ENCODE measurements at places on chromosomes 4 and X. TPM values are rescaled to one million over a fixed set of nuclear protein-coding genes. Genes with fewer than 3 reads are reported as not detected.

CAMK2D gene
- total RNA-seq, result 132 TPM

CXCL11 gene
- not detected for total RNA-seq

PABPC1L2A gene
- not detected for total RNA-seq

PPBP gene
- not detected for total RNA-seq

SMPX gene
- total RNA-seq, result 651 TPM

GRCh38 chr4:26073886-26074560, 160.0 kb downstream of the SMIM20 start:
- no peak for DNase-seq

- no peak for DNase-seq
Measured at GRCh38 chrX:15204130-15204751, 65.6 kb downstream of the ASB9 start.

DNA sequence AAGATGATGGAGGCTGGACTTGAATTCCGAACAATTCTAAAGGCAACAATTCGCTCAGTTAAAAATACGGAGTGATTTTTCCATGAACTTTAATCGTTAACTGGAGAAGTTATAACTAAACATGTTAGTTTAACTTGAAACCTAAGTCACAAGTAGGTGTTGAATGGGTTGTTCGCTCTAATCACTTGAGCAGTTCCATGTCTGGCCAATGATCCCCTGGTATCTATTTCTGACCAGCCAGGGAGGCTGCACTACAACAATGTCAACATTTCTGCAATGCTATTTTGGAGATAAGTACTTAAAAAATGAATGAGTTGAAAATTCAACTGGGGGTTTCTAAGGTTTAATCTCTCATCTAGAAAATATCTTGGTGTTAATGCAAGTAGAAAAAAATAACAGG, 112.5 kb downstream of the NR3C2 start:
- no peak for DNase-seq

DNA sequence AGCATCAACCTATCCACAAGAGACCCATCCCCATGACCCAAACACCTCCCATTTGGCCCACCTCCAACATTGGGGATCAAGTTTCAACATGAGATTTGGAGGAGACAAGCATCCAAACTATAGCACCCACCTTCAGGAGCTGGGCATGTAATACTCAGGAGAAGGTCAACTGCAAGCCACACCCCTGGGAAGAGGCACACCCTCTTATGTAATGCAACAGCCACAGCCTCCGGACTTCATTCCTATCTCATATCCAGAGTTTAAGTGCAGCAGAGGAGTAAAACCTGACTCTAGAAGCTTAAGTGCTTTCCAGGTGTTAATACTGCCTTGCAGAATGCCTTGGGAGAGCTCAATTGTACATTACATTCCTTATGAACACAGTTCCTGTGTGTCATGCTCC, 197.4 kb downstream of the PTTG2 start:
- DNase-seq, result no peak

- no peak for DNase-seq
Measured at GRCh38 chr4:170025523-170026252, 507 bp downstream of the MFAP3L start.

- DNase-seq, result no peak
Measured at GRCh38 chr4:40976343-40976742, 226.6 kb downstream of the NSUN7 start.

DNA sequence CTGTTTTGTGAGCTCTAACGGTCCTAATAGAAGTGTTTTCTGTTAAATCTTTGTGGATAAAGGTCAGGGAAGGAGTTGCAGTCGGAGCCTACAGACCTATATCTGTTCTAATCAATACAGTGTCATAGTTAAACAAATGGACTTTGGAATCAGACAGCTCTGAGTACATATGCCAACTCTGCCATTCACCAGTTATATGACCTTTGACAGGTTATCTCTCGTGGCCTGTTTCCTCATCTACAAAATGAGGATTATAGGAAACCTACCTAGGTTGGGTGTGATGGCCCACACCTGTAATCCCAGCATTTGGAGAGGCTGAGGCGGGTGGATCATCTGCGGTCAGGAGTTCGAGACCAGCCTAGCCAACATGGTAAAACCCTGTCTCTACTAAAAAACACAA, 89.7 kb downstream of the MID1IP1 start:
- DNase-seq, result no peak

- no peak for DNase-seq
Measured at GRCh38 chrX:68999931-69000330, 165.3 kb downstream of the PJA1 start.

- no peak for DNase-seq
Measured at GRCh38 chrX:111443946-111444345, 32.0 kb upstream of the DCX start.

DNA sequence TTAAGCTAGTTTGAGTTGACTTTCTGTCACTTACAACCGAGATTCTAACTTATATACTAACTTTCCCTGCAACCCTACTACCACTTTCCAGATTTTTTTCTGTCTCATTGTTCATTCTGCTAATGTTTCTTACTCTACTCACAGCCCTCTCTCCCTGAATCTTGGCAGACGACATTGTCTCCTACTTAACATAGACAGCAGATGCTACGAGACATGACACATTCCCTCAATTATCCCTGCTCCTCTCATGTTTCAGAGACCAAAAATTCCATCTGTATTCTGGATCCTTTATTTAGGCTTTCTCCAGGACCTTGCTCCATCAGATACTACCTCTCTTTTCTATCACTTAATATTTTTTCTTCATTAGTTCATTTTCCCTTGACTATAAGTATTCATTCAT, 379.1 kb upstream of the TEX13C start:
- no peak for DNase-seq

GRCh38 chrX:47751670-47752069, 85.0 kb upstream of the ZNF81 start:
- no peak for DNase-seq

- no peak for DNase-seq
Measured at GRCh38 chr4:120400441-120400840, 333.8 kb upstream of the MAD2L1 start.

- no peak for DNase-seq
Measured at GRCh38 chrX:140724309-140724708, 14.8 kb downstream of the LINC00632 start.

DNA sequence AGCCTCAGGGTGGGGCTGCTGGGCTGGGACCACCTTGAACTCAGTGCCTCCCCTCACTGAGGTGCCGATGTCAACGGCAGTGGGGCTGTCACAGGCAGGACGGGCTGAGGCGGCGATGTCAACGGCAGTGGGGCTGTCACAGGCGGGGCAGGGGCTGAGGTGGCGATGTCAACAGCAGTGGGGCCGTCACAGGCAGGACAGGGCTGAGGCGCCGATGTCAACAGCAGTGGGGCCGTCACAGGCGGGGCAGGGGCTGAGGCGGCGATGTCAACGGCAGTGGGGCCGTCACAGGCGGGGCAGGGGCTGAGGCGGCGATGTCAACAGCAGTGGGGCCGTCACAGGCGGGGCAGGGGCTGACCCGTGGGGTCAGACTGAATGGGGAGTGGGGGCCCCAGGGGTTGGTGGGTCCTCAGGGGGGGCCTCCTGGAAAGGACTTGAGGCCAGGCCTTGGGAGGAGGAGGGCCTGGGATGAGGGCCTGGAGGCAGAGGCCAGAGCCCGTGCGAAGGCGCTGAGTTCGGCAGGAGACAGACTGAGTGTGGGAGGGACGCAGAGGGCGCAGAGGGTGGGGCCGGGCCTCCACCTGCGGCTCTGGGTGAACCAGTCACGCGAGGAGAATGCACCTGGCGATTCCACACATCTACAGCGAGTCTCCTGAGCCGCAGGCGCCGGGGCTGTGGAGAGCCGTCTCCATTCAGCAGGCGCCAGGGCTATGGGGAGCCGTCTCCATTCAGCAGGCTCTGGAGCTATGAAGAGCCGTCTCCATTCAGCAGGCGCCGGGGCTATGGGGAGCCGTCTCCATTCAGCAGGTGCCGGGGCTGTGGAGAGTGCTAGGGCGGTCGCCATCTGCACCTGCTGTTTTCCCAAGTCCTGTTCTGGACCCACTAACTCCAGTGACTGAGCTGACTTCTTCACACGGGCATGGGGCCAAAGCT, 22.9 kb downstream of the ATP5ME start:
- no peak for DNase-seq

GRCh38 chr4:122163767-122164166, 11.6 kb downstream of the BLTP1 start:
- no peak for DNase-seq

All from right atrium auricular region (tissue), 2 donors.